ENCODE measurements at places on chromosomes 2 and 18.

DNA sequence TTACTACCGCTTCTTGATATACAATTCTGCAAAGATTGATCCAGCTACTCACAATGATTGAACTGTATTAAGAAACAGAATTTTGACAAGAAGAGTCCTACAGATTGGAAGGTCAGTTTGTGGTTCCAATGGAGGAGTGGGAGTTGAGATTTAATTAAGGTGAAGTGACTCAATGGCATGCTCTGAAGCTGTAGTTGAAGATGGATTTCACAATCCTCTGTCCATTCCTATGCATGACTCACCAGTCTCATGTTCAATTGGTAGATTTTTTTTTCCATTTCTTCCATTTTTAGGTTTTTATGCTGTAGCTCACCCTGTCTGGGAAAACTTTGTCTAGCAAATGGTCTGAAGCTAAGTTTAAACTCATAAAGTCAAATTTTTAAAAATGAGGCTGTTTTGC lies 83.3 kb downstream of the DPP4 start:
- DNase-seq, result peak; percentile 82

- DNase-seq, result no peak
Observed at GRCh38 chr2:3494984-3495666, 24.2 kb downstream of the ADI1 start.

DNA sequence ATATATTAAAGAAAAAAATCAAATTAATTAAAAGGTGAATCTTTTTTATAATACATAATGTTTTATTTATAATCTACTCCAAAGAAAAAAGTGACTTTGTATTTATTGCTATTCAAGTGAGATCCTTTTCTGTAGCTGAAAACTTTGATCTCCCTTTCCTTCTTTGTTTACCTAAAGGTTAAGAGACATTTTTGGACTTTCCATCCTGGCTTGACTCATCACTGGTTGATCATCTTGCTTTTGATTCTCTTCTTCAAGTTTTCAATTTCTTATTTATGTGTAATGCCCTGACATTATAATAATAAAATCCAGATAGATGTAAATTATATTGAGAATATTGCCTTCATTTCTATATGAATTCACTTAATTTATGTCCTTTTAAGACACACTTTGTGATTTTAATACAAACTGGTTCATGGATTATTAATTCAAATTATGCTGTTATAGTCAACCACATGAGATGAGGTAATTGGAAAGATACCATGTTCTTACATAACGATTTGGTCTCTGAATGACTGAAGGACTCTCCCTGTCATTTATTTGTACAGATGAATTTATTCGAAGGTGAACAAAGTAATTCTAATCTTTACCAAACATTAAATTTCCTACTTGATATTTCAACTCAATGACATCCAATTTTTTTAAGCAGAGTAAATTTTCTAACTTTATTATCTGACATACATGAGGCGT lies 184.4 kb downstream of the TGIF1 start:
- DNase-seq, result no peak

DNA sequence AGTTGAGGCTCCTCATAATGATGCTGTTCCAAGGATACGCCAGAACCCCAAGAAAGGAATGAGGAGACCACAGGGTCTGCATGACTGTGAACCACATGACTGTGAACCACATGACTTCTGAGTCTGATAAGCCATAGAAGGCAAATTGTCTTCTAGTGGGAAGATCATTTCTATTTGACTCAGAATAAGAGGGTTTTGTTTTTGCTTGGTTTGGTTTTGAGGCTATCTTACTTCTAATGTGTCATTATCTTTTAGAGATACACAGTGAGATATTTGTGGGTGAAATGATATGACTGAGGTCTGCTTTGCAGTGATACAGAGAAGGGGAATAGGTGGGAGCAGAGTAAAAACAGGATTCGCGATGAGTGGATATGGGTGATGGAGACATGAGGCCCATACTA lies 28.9 kb upstream of the BCL2L11 start:
- no peak for DNase-seq

GRCh38 chr2:68465081-68465916 lies 1.8 kb downstream of the FBXO48 start:
- DNase-seq, result no peak

DNA sequence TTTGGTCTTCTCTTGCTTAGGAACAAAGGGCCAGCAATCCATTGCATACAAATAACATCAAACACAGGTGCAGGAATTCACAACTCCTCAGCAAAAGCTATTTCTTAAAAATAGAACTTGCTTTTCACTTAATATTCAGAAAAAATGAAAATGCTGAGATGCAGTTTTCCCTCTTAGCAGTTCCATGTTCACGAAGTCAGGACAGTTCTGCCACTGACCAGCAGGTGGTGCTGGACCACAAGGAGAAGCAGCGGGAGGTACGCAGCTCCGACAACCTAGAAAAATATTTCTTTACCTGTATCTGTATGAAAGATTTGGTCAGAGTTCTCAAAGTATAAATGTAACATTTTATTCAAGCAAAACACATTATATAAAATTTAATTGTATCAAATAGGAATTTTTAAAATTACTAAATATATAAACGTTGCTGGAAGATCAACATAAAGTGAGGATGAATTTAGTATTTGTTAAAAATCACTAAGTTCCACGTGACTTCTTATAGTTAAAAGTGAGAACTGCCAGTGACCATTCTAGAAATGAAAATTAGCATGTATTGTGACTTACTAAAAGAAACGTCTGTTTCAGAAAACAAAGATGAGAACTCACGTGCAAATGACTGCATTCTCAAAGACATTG lies 48.8 kb downstream of the ADNP2 start:
- peak; percentile 58 for DNase-seq

- peak; percentile 27 for DNase-seq
Observed at GRCh38 chr2:187403568-187404260, 44.3 kb downstream of the CALCRL start.

- DNase-seq, result no peak
Observed at GRCh38 chr2:240875228-240876034, 6.8 kb downstream of the AGXT start.

GRCh38 chr2:4947911-4948310 lies 744.3 kb upstream of the SOX11 start:
- DNase-seq, result no peak

- no peak for DNase-seq
Observed at GRCh38 chr2:68223419-68223818, 28.9 kb downstream of the PPP3R1 start.

- DNase-seq, result peak; percentile 45
Observed at GRCh38 chr2:223523551-223524001, 78.6 kb downstream of the SCG2 start.

- peak; percentile 40 for DNase-seq
Observed at GRCh38 chr2:234137400-234138014, 87.0 kb downstream of the SPP2 start.

All from brain microvascular endothelial cell (primary cell).